ENCODE measurements at places on chromosomes 4 and X. TPM values are rescaled to one million over a fixed set of nuclear protein-coding genes. Genes with fewer than 3 reads are reported as not detected.

Gene GAGE13
- total RNA-seq: not detected

Gene FAM13A
- total RNA-seq: 3.2 TPM

DNA sequence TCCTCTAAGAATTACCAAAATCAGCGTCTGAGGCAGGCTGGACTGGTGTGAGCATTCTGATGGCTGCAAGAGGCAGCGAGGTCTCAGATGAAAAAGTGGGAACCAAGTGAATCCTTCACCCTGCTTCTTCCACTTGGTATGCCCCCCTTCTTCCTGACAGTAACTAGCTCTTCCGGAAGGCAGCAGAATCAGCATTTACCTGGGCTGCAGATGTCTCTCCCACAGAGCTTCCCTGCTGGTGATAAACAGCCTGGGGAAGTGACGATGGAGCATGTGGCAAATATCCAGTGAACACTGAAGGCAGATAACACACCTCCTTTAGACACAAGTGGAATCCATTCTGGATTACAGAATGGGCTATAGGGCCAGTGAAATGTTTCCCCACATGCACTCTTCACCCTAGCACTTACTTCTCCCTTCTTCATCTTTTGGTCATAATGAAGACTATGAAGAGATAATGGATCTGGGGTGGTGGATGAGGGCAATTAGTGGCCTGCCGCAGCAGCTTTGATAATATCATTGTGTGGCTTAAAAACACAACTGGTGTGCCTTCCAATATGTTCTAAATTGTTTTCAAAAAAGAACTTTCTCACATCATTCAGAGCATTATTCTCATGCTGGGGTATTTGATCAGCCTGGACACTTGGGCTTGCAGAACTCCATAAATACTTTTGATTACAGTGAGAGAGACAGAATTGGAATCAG, 60.8 kb upstream of the TBC1D9 start:
- no peaks in the 10 kb centered on the region for H3K36me3 ChIP-seq
- H3K27ac ChIP-seq: no peak overlapping the region
- H3K27me3 ChIP-seq: no peaks in the 10 kb centered on the region
- no peak for DNase-seq
- H3K4me1 ChIP-seq: no peaks in the 10 kb centered on the region

DNA sequence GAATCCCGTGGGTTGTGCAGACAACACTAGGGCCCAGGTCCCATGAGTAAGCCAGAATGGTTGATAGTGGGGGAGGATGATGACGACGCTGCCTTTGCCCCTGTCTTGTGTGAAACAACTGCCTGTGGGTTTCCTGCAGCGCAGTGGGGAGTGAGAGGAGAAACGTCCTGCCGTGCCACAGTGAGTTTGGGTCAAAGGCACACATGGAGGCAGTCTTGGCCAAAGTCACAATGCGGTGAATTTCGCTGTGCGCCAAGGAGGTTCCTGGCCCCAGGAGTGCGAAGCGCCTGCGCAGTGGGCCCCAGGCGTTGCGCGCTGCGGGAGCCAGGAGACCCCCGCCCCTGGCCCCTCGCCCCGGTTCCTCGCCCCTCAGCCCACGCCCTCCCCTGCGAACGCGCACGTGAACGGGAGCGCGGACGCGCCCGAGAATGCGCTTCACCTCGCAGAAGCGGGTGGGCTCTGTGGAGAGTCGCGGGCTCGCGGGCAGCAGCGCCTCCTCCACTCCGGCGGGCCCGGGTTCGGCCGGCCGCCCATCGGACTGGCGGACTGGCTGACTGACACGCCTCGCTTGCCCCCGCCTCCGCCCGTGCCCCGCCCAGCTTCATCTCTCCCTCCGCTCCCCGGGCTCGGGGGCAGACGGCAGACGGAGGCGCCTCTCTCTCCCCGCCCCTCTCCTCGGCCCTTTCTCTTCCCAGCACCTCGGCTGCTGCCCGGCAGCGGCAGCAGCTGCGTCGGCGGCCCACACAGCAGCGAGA, at the start of gene NUDT10:
Gene NUDT10, plus strand, starts transcription at position 635 of the 755 bp plus-strand sequence. CDS start 144 bp downstream, outside the sequence.
- peak within 1 kb of the TSS; percentile 82 for H3K27ac ChIP-seq
- H3K27me3 ChIP-seq: no peaks in the 10 kb centered on the region
- peaks cover 5% of the 10 kb centered on the region for H3K4me1 ChIP-seq

DNA sequence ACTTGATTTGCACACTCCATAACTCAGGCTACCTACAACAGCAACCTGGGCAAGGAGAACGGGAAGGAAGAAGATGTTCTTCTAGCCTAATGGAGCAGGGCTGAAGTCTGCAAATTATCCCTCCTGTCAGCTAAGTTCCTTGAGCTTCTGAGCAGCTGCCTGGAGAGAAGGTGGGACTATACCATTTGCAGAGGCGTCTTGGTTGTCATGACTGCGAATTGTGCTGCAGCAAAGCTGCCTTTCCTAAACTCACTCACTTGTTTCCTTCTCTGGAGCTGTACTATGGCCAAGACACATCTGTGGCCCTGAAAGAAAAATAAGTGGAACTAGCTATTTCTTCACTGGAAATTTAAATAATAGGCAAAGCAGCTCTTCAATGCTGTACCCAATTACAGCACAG, 682.4 kb upstream of the GRIA3 start:
- H3K27ac ChIP-seq: no peak overlapping the region
- no peaks in the 10 kb centered on the region for H3K4me1 ChIP-seq
- H3K4me3 ChIP-seq: no peak overlapping the region
- no peaks in the 10 kb centered on the region for H3K27me3 ChIP-seq

GRCh38 chrX:104122829-104123228, 10.5 kb downstream of the ZCCHC18 start:
- H3K27me3 ChIP-seq: no peaks in the 10 kb centered on the region
- no peak for DNase-seq
- H3K36me3 ChIP-seq: peaks cover 5% of the 10 kb centered on the region

DNA sequence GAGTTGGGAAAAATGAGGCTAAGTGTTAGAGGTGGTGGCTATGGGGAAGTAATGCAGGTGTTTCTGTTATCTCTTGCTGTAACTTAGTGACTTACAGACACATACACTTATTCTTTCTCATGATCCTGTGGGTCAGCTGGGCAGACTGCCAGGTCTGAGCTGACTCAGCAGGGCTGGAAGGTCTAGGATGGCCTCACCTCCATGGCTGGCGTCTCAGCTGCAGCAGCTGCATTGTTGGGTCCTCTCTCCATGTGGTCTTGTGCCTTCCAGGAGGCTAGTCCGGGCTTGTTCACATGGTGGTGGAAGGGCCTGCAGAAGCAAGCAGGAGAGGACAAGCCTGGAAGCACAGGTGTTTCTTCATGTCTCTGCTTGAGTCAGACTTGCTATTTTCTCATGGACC, 172.7 kb downstream of the NHS start:
- no peak overlapping the region for H3K4me3 ChIP-seq
- H3K4me1 ChIP-seq: peaks cover 34% of the 10 kb centered on the region
- H3K36me3 ChIP-seq: peaks cover 11% of the 10 kb centered on the region
- H3K27ac ChIP-seq: no peak overlapping the region
- H3K27me3 ChIP-seq: no peaks in the 10 kb centered on the region
- no peak for DNase-seq

GRCh38 chr4:94175553-94176261, 32.0 kb upstream of the SMARCAD1 start:
- H3K4me1 ChIP-seq: no peaks in the 10 kb centered on the region
- no peak overlapping the region for H3K4me3 ChIP-seq
- no peak overlapping the region for H3K27ac ChIP-seq
- DNase-seq: no peak
- no peaks in the 10 kb centered on the region for H3K36me3 ChIP-seq

All from activated naive CD8-positive, alpha-beta T cell treated with anti-CD3 and anti-CD28 coated beads for 36 hours (primary cell).